Activated naive CD8-positive, alpha-beta T cell treated with anti-CD3 and anti-CD28 coated beads for 36 hours (primary cell): ENCODE measurements at places on chromosomes 2 and 18. TPM values are rescaled to one million over a fixed set of nuclear protein-coding genes. Genes with fewer than 3 reads are reported as not detected.

DNA sequence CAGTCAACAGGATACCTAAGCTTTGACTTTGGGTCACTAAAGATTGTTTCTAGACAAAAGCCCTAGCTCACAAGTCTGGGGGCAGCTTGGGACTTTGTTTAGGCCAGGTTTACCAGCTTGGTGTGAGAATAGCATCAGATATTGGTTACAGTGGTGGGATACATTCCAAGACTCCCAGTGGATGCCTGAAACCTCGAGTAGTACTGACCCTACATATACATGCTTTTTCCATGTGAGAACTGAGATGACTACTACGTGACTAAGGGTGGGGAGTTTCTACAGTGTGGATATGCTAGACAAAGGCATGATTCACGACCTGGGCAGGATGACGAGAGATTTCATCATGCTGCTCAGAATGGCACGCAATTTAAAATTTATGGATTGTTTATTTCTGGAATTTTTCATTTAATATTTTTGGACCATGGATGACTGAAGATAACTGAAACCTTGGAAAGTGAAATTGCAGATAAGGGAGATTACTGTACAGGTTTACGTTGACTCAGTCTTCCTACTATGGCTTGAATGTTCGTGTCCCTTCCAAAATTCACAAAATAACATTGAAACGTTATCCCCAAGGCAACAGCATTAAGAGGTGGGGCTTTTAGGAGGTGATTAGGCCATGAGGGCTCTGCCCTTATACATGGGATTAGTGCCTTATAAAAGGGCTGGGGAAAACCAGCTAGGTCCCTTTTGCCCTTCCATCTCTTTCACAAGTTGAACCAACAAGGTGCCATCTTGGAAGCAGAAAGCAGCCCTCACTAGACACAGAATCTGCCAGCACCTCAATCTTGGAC lies 50.2 kb upstream of the CTAGE1 start:
- DNase-seq = no peak

DNA sequence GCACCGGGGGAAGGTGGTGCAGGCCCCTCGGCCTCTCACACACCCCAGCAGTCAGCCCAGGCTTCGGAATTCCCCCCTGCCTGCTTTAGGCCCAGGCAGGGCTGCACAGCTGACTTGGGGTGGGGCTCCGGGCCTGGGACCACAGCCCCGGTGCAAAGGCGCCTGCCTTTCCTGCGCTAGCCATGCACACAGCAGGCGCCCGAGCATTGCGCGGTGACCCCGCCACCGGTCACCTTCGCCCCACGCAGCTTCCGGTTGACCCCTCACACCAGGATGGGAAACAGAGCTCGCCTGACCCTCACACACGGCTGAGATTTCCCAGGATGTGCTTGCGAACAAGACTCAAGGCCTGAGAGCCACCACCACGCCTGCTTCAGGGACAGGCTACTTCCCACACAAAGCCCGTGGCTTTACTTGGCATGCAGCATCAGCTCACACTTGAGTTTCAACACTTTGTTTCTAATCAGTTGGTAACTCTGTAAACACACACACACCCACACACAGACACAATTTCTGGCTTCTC lies 46.0 kb downstream of the SLC66A2 start:
- DNase-seq = no peak

DNA sequence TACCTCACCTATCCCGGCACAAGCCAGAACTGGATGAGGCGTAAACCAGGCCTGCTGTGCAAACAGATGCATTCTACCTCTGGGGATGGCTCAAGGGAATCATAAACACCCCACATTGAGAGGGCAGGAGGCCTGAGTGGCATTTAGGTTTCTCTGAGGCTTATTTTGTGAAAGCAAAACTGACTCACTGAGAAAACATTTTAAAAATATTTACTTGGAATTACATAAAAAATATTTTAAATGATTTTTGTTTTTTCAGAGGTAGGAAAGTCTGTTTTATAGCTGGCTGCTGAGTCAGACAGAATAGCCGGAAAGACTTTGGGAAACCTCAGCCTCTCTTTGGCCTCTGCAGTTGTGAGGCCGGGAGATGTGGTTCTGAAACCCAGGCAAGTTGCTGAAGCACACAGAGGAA lies 244.1 kb downstream of the NCKAP5 start:
- no peak for DNase-seq

DNA sequence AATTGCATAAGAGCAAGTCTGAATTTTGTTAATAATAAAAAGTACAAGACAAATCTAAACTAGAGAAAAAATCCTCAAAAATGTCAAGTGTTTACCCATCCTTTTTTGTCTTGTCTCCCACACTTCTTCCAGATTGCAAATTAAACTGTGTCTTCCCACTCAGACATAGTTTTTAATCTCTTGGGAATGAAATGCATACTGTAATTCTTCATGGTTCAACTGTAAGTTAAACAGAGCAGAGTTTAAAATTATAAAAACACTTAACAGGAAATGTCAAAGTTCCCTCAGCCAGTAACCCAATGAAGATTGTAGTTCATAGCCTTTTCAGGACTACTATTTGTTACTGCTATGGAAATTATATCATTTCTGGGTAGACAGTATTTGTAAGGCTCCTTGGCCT lies 171.8 kb downstream of the UBE2E3 start:
- no peak for DNase-seq

DNA sequence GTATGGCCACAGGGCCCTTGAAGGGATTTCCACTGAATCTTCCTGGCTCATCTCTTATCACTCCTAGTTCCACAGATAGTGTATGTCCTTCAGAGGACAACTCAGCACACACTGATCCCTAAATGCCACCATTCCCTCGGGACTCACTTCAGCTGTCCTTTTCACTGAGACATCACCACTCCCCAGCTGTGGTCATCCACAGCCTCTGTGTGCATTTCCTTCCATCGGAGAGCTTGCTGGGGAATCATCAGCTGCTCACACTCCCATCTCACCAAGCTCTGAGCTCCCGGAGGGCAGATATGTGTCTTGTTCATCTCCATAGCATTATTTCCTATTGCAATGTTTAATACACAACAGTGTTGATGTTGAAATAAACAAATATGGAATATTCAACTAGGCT lies 759.5 kb downstream of the RNF144A start:
- no peak for DNase-seq

- no peak for DNase-seq
These were observed 127.7 kb downstream of the CAPN13 start for GRCh38 chr2:30679426-30680088.

GRCh38 chr2:173664513-173664910 lies 300.7 kb downstream of the SP3 start:
- DNase-seq = no peak

DNA sequence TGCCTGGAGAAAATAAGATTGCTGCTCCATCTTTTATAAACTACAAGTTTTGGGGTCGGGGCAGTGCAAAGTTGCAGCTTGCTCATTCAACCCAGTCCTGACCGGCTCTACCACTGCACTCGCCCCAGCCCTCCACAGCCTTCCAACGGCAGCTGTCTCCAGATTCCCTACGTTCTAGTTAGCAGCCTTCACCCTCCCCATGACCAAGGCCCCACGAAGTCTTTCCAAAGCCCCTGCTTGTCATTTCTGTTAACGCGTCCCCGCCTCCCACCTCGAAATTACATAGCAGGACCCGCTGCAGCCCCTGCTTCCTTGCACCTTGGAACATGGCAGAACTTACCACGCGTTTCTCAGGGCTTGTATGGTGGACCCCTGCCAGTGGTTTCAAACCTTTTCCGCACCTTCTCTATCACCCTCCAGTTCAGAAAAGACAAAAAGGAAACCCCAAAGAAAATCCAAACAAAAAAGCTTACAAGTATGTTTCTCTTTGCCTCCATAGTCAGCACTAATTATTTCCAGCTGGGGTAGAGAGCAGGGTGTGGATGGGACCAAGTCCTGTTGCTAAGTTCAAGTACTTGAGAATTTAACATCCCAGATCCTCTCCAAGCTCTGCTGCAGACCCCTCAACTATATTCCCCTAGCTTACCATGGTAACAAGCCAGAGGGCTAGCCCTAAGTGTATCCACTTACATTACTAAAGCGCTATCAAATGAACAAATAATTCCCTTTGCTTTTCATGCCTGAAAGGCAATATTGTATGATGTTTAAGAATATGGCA lies 161.5 kb downstream of the TGIF1 start:
- no peak for DNase-seq

SLC5A7 gene
- total RNA-seq = not detected

CXCR1 gene
- not detected for total RNA-seq

DNA sequence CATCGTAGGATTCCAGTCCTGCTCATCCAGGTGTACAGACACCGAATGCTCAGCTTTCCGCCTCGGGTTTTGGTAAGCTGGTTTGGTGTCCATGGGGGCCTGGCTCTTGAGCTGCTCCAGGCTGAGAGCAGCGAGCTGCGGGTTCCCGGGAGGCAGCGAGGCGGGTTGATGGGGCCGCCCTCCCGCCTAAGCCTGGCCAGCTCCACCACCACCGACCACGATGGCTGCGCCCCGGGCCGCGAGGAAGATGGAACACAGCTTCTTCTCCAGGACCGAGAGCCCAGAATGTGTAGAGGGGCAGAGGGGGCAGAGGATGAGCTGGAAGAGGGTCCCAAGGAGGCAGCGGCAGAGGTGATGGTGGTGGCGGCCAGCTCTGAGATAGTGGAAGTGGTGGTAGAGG lies 64.1 kb downstream of the AKAIN1 start:
- no peak for DNase-seq

GRCh38 chr2:43070030-43070429 lies 156.4 kb downstream of the ZFP36L2 start:
- no peak for DNase-seq

- peak; percentile 70 for DNase-seq
These were observed 205 bp downstream of the TET3 start for GRCh38 chr2:73984922-73985307.

KLHL30 gene
- not detected for total RNA-seq

CCNT2 gene
- 28.3 TPM for total RNA-seq

GRCh38 chr2:128641421-128642080 lies 322.9 kb upstream of the HS6ST1 start:
- no peak for DNase-seq

SLC4A3 gene
- not detected for total RNA-seq

CFC1 gene
- total RNA-seq = not detected

KCNE4 gene
- not detected for total RNA-seq

- no peak for DNase-seq
These were observed 38.3 kb downstream of the MRPL33 start for GRCh38 chr2:27809761-27810241.

- no peak for DNase-seq
These were observed 45.9 kb upstream of the AFF3 start for GRCh38 chr2:100188326-100188725.

RUFY4 gene
- 1.6 TPM for total RNA-seq

NXPH2 gene
- total RNA-seq = not detected

DTNB gene
- 15.5 TPM for total RNA-seq

DNA sequence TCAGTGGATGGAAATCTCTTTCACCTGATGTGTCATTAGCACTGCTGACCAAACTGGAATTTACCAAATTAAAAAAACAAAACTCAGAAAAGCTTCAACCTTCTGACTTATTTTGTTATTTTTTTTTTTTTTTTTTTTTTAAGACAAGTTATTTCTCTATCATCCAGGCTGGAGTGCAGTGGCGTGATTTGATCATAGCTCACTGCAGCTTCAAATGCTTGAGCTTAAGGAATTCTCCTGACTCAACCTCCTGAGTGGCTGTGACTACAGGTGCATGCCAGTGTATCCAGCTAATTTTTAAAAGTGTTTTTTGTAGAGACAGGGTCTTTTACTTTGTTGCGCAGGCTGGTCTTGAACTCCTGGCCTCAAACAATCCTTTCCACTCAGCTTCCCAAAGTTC lies 155.6 kb downstream of the LRRTM1 start:
- DNase-seq = no peak
